ENCODE measurements at places on chromosomes 16 and 17. TPM values are rescaled to one million over a fixed set of nuclear protein-coding genes. Genes with fewer than 3 reads are reported as not detected.

FKBP10 gene
- total RNA-seq, result 1.5 TPM

DNA sequence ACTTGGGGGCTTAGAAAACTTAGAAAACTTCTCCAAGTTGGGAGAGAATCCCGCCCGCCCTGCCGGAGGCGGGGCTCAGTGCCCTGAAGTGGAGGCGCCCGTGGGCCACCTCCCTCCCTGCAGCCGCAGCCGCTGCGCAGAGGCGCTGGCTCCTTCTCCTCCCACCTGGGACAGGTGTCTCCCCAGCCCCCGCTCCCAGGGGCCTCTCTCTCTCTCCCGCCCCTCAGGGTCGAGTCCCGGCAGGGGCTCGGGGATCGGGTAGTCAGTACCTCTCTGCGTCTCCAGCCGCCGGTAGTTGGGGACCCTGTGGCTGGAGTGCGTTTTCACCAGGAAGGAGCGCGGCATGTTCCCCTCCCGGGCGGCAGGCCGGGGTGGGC, 257 bp downstream of the SNAI3 start:
- peak; percentile 52 for DNase-seq

DNA sequence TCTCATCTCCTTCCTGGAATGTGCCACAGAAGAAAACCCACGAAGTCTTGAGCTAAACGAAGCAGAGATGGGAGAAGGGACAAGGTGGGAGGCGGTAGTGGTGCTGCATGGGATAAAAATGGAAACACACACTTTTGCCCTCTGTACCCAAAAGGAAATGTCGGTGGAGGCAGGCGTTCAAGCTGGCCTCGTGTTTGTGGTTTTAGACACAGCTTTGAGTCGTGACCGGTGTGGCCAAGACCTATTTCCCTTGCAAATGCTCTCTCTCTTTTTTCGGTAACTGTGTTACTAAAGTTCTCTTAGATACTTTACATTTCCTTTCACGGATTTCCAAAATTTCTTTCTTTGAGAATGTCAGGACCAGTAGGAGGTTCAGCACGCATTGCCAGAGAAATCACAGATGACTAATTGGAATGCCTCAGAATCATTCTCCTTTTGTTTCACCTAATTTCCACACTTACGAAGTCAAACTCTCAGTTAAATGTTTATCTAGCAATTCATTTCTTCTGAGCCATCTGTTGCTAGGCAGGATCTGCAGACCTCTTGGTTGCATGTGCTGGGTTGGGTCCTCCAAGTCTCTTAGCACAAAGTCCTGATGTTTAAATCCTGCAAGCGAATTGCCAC, 412.3 kb downstream of the MAF start:
- no peak for DNase-seq

- no peak for DNase-seq
Observed at GRCh38 chr17:75428543-75429469, 23.3 kb upstream of the GRB2 start.

DNA sequence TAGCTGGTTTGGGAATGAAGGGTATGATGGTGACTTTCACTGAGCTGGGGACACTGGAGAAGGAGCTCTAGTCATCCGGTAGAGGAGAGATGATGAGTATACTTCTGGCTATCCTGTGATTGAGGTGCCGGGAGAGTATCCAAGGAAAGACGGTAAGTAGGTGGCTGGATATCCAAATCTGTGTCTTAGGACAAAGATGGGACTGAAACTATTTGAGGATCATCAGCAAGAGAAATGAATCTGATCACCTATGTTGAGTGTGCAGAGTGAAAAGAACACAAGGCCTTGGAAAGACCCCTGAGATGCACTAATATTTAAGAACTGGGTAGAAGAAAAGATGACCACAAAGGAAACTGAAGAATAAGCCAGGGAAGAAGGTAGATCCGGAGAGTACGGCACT, 1.0 kb downstream of the NACA2 start:
- DNase-seq, result no peak

DNA sequence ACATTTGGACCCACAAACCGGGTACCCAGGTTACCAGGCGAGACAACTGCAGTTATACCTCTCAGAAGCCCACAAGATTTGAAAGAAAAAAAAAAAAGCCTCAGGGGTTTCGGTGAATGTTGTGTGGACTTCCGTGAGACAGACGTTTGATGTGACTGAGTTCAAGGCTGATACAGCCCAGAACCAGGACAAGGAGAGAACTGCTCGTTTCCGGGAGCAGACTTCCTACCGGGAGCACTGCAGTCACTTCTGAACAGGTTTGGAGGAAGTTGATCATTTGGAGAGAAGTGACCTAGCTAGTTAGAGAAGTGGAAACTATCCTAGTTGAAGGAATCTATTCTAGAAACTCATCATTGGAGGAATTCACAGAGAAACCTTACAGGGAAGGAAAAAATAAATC, 847 bp downstream of the CKLF start:
- peak; percentile 17 for DNase-seq

DNA sequence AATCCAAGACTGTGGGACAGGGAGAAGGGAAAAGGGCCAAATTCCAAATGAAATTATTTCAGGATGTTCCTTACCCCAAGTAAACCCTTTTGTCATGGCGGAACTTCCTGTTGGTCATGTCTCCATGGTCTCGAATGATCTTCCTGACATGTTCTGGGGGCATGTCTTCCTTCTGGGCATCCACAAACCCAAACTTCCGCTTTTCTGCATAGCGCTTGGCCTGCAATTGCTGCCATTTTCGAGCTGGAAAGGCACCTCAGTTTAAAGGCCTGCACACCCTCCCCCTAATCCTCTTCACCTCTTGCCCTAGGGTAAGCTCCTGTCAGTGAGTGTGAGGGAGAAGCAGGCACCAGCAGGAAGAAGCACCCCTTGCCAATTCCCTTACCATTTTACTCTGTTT, 1.2 kb downstream of the PRPF8 start:
- DNase-seq, result no peak

Data from CD8-positive, alpha-beta memory T cell (primary cell).